ENCODE measurements at places on chromosomes 16 and 17.

GRCh38 chr17:49356320-49356719 is 5.7 kb downstream of the ZNF652 start:
- DNase-seq, result no peak

GRCh38 chr17:73850426-73850825 is 206.2 kb upstream of the SDK2 start:
- no peak for DNase-seq

DNA sequence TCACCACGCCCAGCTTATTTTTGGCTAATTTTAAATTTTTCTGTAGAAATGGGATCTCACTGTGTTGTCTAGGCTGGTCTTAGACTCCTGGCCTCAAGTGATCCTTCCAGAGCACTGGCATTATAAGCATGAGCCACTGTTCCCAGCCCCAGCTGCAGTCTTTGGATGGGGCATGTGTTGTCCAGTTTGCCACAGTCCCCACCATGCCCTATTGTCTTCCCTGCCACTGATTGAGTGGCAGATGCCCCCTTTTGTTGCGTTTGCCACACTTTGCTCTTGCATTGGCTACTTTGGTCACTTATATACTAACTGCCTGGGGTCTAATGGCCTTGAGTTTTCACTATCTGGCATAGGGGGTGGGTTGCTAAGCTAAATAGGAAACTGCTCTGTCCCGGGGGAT is 60.8 kb downstream of the ABCC1 start:
- no peak for DNase-seq

DNA sequence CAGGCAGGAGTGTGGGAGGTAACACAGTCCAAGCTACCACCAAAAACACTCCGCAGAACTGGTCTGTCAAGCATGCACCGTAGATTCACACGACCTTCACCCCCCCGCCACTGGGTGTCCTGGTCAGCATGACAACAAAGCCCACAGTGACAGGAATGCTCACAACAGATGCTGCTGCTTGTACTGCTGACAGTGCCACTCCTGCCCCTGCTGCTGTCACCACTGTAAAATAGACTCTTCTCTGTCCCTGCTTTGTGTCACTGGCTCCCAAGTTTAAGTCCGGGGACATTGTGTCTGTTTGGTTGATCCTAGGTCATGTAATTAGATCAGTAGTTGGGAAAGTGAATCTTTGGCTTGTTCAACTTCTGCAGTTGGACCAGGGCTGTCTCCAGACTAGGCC is 7.0 kb upstream of the ODF4 start:
- no peak for DNase-seq

DNA sequence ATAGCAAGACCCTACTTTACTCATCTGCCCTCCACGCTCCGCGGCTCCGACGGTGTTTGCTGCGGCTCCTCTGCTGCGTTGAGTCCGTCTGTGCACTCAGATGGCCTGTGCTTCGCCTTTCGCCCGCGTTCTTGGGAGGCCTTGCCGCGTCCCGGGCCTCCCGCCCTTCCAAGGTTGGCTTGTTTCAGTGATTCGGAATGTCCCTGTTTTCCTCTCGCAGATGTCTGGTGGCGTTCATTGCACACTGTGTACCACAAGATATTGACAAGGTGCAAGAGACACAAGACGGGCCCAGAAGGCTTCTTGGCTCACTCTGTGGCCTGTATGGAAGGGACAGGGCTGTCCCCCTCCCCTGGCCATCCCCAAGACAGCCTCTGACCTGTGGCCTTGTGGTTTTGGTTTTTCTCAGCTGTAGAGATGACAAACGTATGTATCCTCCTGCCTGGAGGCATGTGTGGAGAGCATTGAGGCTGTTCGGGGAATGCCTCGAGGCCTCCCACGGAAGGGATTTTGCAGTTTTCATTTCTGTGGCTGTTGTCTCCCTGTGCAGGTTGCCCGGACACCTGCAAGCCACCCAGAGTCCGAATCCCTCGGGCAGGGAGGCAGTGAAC is 15.4 kb downstream of the MGRN1 start:
- DNase-seq, result no peak
